RWPE1 (cell line): ENCODE measurements at places on chromosomes 3 and 15.

DNA sequence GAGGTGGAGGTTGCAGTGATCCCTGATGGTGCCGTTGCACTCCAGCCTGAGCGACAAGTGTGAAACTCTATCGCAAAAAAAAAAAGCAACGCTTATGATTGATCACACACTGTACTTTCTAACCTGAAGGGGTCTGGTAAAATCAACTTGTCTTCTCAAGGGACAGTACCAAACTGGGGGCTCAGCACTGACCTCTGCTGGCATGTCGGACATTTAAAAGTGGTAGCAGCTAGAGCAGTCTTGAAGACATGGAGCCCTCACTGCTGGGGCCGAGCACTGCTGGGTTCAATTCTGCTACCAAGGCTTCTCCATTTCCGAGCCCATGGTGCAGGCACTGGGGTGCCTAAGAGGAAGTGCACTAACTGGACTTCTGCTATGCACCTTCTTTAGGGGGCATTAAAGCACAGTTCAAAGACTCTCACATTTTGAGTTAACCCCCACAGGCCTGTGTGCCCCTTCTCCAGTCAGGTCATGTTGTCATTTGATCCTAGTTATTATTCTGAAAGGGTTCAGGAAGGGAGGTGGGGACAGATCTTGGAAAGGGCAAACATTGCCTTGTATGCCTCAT lies 26.4 kb upstream of the LAMP3 start:
- DNase-seq: no peak

- DNase-seq: peak; percentile 30
These were observed 25.0 kb downstream of the CTNNB1 start for GRCh38 chr3:41224120-41224806.

GRCh38 chr15:63530752-63531299 lies 26.4 kb downstream of the USP3 start:
- DNase-seq: no peak

DNA sequence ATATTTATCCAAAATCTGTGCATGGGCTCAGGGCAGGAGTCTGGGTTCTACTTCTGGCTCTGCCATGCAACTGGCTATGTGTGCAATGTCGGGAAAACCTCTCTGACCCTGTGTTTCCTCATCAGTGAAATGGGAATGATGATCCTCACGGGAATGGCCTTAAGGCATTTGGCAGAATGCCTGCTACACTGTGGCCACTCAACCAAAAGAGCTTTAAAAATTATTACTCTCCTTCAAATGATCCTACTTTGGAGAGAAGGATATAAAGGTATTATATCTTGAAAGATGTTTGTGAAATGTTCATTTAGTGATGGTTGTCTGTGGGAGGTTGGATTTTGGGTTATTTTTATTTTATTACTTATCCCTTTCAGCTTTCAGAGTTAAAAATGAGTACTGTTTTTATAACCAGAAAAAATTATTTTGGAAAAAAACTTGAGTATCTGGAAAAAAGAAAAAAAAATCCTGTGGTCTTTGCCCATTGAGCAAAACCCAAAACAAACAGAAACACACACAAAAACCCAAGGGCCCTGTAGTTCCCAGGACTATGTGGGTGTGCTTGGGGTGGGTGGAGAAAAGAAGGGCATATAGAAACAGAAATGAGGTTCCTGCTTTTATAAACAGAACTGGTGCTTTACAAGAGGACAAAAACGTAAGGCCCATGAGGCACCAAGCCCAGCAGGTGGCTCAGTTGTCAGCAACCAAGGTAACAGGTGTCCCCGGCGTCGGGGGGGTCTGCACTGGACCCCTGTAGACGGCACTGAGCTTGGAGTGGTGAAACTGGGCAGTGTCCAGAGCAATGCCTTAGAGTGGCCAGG lies 22.0 kb downstream of the RGMA start:
- DNase-seq: no peak

- no peak for DNase-seq
These were observed 49.7 kb upstream of the UBE2E2 start for GRCh38 chr3:23153436-23153835.

DNA sequence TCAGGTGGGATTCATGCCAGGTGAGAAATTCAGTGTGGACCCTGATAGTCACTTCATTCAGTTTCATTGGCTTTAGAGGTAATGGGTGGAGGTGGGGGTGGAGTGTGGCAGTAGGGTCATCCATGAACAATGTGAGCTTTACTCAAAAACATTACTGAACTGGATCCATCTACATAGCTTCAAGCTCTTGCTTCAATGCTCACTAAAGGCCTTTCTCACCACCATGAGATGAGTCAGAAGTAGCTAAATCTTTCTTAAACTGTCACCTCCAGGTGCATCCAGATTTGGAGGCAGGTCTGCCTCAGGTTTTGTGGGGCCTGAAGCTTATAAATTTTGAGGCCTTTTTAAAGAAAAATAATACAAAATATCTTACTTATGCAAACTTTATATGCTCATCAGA lies 363.6 kb downstream of the CHST2 start:
- no peak for DNase-seq

GRCh38 chr3:113485161-113485609 lies 29.8 kb downstream of the SPICE1 start:
- DNase-seq: no peak
